ENCODE measurements at places on chromosomes 7 and 10. TPM values are rescaled to one million over a fixed set of nuclear protein-coding genes. Genes with fewer than 3 reads are reported as not detected.
A peak's percentile ranks its signal among the peaks of the same experiment; 100 is the strongest.

DNA sequence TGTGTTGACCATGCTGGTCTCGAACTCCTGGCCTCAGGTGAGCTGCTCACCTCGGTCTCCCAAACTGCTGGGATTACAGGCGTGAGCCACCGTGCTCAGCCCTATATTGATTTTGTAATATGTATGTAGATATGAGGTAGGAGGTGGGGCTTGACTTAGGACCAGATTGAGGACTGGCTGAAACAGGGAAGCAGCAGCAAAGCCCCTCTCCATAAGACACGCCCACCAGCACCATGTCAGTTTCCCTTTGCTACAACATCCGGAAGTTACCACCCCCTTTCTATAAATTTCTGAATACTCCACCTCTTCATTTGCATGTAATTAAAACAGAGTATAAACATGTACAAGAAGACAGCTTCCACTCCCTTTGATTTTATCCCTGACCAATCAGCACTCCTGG, 47.9 kb upstream of the MYL10 start:
- H3K27ac ChIP-seq = no peak overlapping the region
- H3K27me3 ChIP-seq = no peaks in the 10 kb centered on the region
- H3K4me1 ChIP-seq = no peaks in the 10 kb centered on the region
- H3K36me3 ChIP-seq = no peaks in the 10 kb centered on the region

DNA sequence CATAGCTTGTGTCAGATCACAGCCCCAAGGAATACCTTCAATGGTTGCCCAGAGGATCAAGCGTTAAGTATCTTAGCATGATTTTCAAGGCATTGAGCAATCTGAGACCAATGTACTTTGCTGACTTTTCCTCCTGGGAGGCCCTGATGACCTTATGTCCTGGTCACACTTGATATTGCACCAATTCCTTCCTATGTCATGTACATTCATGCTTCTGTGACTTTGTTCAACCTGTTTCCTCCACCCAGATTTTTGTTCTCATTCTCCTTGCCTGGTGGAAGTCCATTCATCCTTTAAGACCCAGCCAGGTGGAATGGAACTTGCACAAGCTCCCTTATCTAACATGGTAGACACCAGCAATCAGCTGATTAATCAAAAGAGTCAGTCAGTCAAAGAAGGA, 160.8 kb downstream of the PFKFB3 start:
- H3K36me3 ChIP-seq = peaks cover 13% of the 10 kb centered on the region
- no peak overlapping the region for H3K27ac ChIP-seq

- H3K36me3 ChIP-seq = no peaks in the 10 kb centered on the region
- H3K4me3 ChIP-seq = no peak overlapping the region
- no peak for DNase-seq
- no peak overlapping the region for H3K27ac ChIP-seq
These were observed 778.0 kb upstream of the AUTS2 start for GRCh38 chr7:68820321-68820720.

GRCh38 chr7:50367100-50367499, 62.6 kb downstream of the IKZF1 start:
- peak overlapping the region; percentile 53 for H3K4me3 ChIP-seq
- DNase-seq = peak; percentile 61
- H3K27me3 ChIP-seq = no peaks in the 10 kb centered on the region
- peaks cover 97% of the 10 kb centered on the region for H3K4me1 ChIP-seq

DNA sequence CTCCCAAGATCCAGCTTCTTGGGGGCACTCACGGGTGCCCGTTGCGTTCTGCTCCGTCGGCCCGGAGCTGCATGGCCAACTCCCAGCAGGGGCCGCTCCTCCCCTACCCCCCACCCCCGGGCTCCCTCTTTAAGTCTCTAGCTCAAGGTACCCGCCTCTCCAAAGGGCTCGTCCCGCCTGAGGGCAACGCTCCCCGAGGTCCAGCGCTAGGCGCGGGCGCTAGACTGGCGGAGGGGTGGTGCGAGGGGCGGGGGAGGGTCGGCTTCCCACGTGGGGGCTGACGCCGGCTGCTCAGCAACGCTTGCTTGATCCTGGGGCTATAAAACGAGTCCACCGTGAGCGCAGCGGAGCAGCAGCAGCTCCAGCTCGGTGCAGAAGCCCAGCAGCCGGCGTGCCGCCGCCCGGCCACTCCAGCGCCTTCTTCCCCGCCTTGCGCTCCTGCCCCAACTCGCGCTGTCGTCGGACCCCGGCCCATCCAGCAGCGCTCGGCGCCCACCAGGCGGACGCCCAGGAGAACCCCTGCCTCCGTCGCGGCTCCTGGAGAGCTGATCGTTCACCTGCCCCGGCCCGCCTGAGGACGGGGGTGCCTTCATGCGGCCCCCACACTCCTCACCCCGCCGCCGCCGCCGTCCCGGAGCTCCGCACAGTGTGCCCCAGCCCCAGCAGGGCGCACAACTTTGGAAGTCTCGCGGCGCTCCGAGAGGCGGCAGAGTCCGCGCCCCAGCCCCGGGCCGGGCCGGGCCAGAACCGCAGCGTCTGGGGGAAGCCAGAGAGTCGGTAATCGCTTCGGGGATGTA, at the start of gene ADRA2A:
ADRA2A (plus strand) TSS at position 348 of the 797 bp plus-strand sequence. CDS start 968 bp downstream, outside the sequence.
- H3K36me3 ChIP-seq = peaks cover 3% of the 10 kb centered on the region
- no peak within 1 kb of the TSS for H3K27ac ChIP-seq
- H3K4me1 ChIP-seq = peaks cover 11% of the 10 kb centered on the region
- DNase-seq = peak; percentile 30
- H3K4me3 ChIP-seq = peak within 1 kb of the TSS; percentile 65

GRCh38 chr7:137994216-137994615, 7.7 kb downstream of the CREB3L2 start:
- H3K27me3 ChIP-seq = no peaks in the 10 kb centered on the region
- H3K4me3 ChIP-seq = no peak overlapping the region
- peaks cover 14% of the 10 kb centered on the region for H3K36me3 ChIP-seq
- DNase-seq = no peak
- peaks cover 44% of the 10 kb centered on the region for H3K4me1 ChIP-seq

GRCh38 chr7:87463982-87464381, 11.5 kb downstream of the ABCB4 start:
- H3K27me3 ChIP-seq = peaks cover 10% of the 10 kb centered on the region
- no peaks in the 10 kb centered on the region for H3K4me1 ChIP-seq
- H3K36me3 ChIP-seq = no peaks in the 10 kb centered on the region
- no peak overlapping the region for H3K27ac ChIP-seq
- DNase-seq = no peak

GRCh38 chr7:69422574-69422985, 175.7 kb upstream of the AUTS2 start:
- no peak overlapping the region for H3K4me3 ChIP-seq
- H3K27me3 ChIP-seq = no peaks in the 10 kb centered on the region
- H3K36me3 ChIP-seq = no peaks in the 10 kb centered on the region
- DNase-seq = no peak
- H3K4me1 ChIP-seq = no peaks in the 10 kb centered on the region
- H3K27ac ChIP-seq = no peak overlapping the region

Gene UPK3B
- 1.6 TPM for total RNA-seq

Gene GARIN1A
- not detected for total RNA-seq

DNA sequence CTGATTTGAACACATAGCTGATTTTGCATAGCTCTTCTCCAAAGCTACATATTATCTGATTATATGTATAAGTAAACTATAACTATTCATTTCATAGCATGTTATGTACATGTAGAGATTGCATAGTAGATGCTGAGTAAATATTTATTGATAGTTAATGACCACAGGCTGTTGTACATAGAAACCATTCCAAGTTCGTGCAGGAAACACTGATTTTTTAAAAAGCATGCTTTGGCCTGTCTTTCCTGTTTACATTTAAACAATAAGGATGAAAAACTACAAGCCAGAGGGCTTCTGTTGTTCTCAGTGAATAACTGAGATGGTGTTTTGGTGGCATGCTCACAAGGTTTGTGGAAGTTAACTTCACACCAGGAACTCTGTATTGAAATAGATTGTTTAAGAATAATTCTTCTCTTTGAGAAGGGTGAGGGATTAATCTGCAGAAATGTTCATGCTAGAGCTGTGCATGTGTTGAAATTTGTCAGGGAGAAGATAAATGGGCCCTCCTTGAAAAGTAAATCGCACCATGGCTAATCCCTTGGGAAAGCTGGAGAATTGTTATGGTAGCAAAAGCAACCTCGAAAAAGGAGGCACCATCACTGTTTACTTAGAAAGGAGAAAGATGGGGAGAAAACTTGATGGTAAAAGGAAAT, 120.2 kb upstream of the SP8 start:
- DNase-seq = no peak
- no peak overlapping the region for H3K4me3 ChIP-seq
- H3K27ac ChIP-seq = no peak overlapping the region
- no peaks in the 10 kb centered on the region for H3K4me1 ChIP-seq
- no peaks in the 10 kb centered on the region for H3K27me3 ChIP-seq

DNA sequence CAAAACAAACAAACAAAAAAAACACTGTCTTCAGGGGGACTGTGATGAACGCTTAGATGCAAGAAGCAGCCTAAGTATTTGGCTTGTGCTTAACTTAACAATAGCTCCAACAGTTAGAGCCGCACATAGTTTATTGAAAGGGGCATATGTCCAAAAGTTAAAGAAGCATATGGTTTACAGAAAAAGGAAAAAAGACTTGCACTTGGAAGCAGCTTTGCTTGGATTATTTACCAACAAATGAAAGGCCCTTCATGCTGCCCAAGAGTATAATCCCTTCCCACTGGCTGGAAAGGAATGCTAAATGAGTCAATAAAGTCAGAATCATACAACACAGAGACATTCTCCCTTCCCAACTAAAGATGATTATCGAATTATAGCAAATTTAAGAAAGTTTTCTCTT, 77.9 kb downstream of the GLI3 start:
- no peaks in the 10 kb centered on the region for H3K27me3 ChIP-seq
- no peak overlapping the region for H3K4me3 ChIP-seq
- H3K4me1 ChIP-seq = no peaks in the 10 kb centered on the region
- H3K36me3 ChIP-seq = no peaks in the 10 kb centered on the region
- no peak for DNase-seq

DNA sequence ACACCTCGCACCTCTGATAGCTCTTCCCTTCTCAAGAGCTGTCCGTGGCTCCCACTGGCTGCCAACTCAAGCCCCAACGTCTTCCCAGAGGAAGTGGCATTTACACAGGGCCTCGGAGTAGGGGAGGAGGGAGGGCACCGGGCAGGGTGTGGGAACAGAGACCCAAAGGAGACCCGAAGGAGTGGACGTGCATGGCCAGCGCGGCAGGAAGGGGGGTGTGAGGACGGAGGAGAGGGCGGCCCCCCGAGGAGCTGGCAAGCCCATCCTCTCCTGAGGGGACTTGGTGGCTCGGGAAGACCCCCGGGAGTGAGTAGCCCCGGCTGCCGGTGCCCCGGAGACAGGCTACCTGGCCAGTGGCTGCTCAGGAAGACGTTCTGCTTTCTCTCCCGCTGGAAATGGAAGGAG, 85.9 kb downstream of the FOXL3 start:
- H3K4me1 ChIP-seq = peaks cover 9% of the 10 kb centered on the region
- no peak overlapping the region for H3K27ac ChIP-seq
- no peaks in the 10 kb centered on the region for H3K36me3 ChIP-seq
- DNase-seq = peak; percentile 7
- no peaks in the 10 kb centered on the region for H3K27me3 ChIP-seq

DNA sequence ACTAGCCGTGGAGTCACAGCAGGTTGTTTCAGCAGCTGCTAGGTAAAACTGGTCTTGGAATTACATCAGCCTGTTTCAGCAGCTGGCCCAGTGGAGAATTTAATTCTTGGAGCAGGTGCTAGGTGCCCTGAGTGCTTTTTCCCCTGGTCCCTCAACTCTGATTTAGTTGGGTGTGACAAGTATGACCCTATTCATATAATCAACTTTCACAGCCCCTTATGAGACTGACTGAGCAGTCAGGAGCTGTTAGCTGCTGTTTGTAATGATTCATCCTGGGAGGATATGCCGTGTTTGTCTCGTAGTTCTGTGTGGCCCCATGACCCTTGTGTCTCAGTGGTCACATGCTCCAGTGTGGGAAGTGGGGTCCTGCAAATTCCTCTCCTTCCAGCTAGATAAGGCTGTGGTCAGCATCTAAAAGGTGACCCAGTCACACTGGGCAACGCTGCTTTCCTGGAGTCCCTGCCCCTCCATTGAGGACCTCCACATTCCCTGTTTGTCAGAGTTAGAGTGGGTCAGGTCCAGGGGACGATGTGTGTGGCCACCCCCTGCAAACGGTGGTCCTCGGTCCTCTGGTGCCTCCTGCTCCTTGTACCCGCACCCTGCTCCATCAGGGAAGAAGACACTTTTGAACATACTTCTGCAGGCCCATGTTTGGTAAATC, 28.3 kb downstream of the TBATA start:
- no peak overlapping the region for H3K27ac ChIP-seq
- no peaks in the 10 kb centered on the region for H3K36me3 ChIP-seq
- peaks cover 7% of the 10 kb centered on the region for H3K4me1 ChIP-seq
- peaks cover 2% of the 10 kb centered on the region for H3K27me3 ChIP-seq
- no peak for DNase-seq
- H3K4me3 ChIP-seq = no peak overlapping the region

All from activated CD4-positive, alpha-beta memory T cell treated with anti-CD3 and anti-CD28 coated beads for 36 hours (primary cell).